ENCODE measurements at places on chromosomes 7 and 10. TPM values are rescaled to one million over a fixed set of nuclear protein-coding genes. Genes with fewer than 3 reads are reported as not detected.

The APBB1IP gene
- 1.2 TPM for polyA plus RNA-seq

The PLXDC2 gene
- polyA plus RNA-seq = 5.4 TPM

The MRC1 gene
- 5.9 TPM for polyA plus RNA-seq

The INA gene
- polyA plus RNA-seq = not detected

The IFIT3 gene
- 4.7 TPM for polyA plus RNA-seq

The GAD2 gene
- polyA plus RNA-seq = not detected

- DNase-seq = no peak
These were observed 42.3 kb upstream of the PNLIPRP3 start for GRCh38 chr10:116385311-116385710.

GRCh38 chr7:132799081-132799413, 222.8 kb upstream of the PLXNA4 start:
- no peak for DNase-seq

DNA sequence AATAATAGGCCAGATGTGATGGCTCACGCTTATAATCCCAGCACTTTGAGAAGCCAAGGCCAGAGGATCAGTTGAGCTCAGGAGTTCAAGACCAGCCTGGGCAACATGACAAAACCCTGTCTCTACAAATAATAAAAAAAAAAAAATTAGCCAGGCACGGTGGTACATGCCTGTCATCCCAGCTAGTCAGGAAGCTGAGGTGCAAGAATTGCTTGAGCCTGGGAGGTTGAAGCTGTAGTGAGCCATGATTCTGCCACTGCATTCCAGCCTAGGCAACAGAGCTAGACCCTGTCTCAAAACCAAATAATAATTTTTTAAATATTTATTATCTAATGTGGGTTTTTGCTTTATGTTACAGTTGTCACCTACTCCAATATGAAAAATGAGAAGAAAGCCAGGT, 178.9 kb downstream of the ADK start:
- DNase-seq = no peak

- DNase-seq = no peak
These were observed 87.2 kb downstream of the RNF216 start for GRCh38 chr7:5694221-5694754.

DNA sequence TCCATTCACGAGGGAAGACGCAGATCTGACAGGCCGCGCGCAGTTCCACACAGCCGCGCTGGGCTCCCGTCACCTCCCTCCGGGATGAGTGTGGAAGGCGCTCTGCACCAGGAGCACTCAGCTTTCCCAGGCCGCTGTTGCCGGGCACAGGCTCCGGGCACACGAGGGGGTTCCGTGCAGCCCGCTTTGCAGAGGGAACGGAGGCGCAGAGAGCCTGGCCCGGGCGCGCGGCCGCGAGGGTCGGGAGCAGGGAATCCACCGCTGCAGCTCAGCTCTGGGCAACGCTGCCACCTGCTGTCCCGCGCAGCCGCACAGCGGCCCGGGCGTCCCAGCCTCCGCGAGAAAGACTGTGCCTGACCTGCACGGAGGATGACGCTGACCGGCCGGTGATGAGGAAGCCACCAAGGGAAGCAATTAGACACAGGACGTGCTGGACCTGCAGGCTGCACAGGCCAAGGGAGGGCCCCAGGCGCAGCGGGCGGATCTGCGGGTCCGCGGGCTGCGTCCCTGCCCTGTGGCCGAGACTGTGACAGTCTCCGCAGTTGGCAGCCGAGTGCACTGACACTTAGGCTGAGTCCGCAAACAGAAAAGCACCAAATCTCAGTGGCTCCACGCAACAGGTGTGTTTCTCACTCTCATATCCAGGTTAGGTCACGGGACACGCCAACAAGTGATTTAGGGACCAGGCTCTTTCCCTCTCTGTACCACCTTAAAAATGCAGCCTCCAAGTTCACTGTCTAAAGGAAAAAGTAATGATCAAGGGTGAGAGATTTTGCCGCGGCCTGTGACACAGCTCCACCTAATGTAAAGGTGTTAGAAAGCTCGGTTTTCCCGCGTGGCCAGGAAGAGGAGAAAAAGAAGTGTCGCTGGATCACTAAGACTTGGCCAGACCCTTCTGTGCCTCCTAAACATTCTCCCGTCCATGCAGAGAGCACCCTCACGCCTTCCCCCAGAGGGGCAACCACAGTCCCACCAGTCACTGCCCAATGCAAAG, 94.5 kb downstream of the SEC61G start:
- peak; percentile 31 for DNase-seq

- DNase-seq = no peak
These were observed 311.0 kb downstream of the GPAM start for GRCh38 chr10:111872591-111872990.

Measured in heart right ventricle (tissue), 16 donors.